ENCODE measurements at places on chromosomes 12 and 14.

GRCh38 chr14:31692376-31692781, 131.2 kb downstream of the NUBPL start:
- DNase-seq: no peak

DNA sequence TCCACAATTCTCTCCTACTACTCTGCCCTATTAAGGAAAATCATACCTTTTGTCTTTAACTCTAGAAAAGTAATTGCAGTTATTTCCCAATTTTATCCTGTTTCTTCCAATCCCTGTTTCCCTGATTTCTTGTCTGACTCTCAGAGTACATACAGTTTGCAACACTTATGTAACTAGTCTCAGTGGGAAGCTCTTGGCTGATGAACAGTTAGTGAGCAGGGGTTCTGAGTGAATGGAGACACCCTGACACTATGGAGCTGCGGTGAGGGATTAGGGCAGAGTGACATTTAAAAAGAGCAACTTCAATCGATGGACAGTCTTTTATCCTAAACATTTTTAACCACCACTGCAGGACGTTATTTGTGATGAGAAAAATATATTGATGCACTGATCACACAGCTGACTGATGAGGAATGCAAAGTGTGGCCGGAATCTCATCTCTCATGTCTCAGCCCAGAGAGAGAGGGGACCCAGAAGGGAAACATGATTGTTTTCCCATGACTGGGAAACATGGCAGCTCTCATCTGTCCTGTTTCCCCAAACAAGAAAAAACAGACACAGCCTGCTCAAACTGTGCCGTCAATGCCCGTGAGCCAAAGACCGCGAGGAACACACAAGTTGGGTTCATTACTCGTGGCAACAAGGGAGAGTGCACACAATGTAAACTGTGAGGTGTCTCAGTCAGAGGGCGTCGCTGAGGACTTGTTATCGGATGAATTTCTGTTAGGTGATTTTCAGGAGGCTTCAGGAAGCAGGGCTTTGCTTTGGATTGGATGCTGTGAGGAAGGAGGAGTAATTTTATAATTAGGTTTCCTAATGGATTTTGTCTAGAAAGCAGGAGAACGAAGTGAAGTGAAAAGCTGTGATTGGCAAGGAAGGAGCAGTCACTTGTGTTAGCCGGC, 5.2 kb upstream of the SLC6A13 start:
- no peak for DNase-seq

DNA sequence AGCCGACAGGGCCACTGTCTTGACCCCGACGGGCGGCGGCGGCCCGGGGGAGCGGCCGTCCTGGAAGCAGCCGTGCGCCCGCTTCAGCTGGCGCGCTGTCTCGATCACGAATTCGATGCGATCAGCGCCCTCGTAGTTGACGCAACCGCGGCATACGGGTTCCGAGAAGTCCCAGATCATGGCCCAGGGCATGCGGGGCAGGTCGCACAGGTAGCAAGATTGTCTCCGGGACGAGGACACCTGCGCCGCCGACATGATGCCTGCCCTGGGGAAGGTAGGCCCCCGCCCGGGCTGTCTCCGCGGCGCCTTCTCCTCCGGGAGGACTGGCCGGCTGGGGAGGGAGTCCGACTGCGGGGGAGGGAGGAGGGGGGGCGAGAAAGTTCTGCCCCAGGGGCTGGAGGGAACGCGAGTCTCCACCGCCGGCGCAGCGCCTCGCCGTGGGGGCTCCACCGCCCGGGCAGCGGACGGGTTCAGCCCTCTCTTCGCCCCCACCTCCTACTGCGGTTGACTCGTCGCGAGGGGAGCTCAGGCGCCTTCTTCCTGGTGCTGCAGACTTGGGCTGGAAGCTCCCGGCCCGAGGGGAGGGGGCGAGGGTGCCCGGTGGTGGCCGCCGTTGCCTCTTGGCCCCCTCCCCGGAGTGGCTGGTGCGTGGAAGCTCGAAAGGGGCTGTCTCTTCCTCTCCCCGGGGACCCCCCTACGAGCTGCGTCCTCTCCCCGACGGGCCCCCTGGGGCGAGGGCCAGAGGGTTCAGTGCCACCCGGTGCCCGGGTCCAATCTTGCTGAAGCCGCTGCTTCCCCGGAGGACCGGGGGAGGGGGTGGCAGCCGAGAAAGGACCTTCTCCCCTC, 747 bp downstream of the IRF2BPL start:
- DNase-seq: peak; percentile 55

- no peak for DNase-seq
Observed at GRCh38 chr12:75207338-75208083, 2.1 kb downstream of the KCNC2 start.

DNA sequence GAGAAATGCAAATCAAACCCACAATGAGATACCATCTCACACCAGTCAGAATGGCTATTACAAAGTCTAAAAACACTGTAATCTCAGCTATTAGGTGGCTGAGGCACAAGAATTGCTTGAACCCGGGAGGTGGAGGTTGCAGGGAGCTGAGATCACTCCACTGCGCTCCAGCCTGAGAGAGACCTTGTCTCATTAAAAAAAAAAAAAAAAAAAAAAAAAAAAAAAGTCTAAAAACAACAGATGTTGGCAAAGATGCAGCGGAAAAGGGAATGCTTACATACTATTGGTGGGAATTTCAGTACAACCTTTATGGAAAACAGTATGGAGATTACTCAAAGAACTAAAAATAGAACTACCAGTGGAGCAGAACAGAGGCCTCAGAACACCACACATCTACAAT, 19.0 kb upstream of the ATF7 start:
- no peak for DNase-seq

GRCh38 chr14:32492457-32492856, 163.4 kb downstream of the AKAP6 start:
- no peak for DNase-seq

GRCh38 chr12:22333713-22334409, 646 bp downstream of the ST8SIA1 start:
- no peak for DNase-seq

- no peak for DNase-seq
Observed at GRCh38 chr12:40011775-40012129, 94.1 kb downstream of the SLC2A13 start.

DNA sequence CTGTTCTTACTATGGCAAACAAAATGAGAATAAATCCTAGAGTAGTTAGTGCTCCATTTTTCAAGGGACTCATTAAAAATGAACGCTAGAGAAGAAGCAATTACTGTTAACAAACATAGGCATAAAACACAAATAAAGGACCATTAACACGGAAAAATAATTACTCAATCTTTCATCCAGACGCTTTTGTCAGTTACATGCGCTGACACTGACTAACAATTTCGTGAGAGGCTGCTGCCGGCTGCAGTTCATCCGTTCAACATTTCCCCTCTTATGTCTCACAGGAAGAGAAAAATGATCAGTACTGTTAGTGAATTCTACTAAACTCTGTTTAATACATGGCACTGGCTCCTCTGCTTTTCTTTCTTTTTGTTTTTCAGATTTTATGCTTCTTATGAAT, 472.7 kb upstream of the FLRT2 start:
- no peak for DNase-seq

GRCh38 chr12:64058541-64059265, 163.4 kb downstream of the KICS2 start:
- no peak for DNase-seq

DNA sequence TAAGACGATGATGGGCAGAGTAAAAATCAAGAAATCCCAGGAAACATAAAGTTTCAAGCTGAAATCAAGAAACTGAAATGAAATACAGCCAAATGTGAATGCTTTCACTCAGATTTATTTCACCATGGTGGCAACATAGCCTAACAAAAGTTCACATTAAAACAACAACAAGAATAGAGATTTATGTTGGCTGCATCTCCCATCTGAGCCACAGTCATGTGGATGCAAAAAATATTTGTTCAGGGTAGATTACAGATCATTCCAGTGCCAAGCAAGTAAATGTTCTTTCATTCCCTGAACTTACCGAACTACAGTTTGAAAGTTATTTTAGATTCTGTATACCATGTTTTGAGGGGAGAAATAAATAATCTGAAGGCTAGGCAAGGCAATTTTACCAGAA, 159.9 kb upstream of the TMTC1 start:
- no peak for DNase-seq

- DNase-seq: no peak
Observed at GRCh38 chr12:94333396-94333795, 126.3 kb downstream of the CEP83 start.

GRCh38 chr12:2295941-2296461, 243.2 kb downstream of the CACNA1C start:
- no peak for DNase-seq

- peak; percentile 94 for DNase-seq
Observed at GRCh38 chr12:56193025-56193578, 3.8 kb upstream of the SMARCC2 start.

GRCh38 chr12:82866227-82866775, 179.6 kb downstream of the TMTC2 start:
- no peak for DNase-seq

DNA sequence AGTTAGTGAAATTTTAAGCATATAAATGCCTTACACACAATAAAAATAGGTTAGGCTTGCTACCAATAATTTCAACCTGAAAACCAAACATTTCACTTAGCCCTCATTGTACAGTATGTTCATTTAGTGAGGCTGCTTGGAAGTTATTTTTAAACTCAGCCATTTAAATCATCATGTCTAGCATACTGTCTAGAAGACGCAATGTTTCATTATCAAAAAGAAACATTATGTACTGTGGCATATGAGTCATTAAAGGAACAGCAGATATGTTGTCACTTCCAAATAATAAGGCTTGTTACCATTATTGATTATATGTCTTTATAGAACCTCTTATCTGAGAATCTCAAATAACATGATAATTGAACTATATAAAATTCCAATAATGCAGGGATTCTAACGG, 304.7 kb downstream of the RMST start:
- no peak for DNase-seq

DNA sequence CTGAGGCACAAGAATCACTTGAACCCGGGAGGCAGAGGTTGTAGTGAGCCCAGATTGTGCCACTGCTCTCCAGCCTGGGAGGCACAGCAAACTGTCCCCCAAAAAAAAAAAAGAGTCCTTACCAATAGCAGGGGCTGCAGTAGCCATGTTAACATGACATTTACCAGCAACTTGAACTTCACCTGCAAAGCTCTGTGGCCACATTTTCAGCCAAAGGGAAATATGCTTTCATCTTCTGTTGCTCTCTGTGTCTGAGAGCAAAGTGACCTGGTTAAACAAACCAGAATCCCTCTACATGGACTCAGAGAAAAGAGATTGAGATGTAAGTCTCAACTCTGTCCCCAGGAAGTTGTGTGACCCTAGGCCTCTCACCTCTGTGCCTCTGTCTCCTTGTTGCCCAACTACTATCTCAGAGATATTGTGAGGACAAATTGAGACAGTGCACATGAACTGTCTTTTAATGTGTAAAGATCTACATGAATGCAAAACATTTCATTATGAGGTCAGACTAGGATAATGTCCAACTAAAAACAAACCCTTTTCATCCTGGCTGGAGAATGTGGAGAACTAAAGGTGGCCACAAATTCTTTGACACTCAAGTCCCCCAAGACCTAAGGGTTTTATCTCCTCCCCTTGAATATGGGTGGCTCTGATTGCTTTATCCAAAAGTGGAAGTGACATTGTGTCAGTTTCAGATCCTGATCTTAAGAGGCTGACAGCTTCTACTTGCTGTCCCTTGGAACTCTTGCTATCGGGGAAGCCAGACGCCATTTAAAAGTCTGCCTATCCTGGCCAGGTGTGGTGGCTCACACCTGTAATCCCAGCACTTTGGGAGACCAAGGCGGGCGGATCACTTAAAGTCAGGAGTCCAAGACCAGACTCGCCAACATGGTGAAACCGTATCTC, 24.7 kb upstream of the P2RX4 start:
- DNase-seq: no peak

- no peak for DNase-seq
Observed at GRCh38 chr14:72808564-72808963, 85.3 kb downstream of the DPF3 start.

GRCh38 chr14:31954991-31955390, 122.1 kb upstream of the ARHGAP5 start:
- DNase-seq: no peak

GRCh38 chr14:20219033-20219432, 4.5 kb upstream of the OR11H6 start:
- no peak for DNase-seq

GRCh38 chr14:68774771-68775613, 17.9 kb downstream of the ZFP36L1 start:
- no peak for DNase-seq

DNA sequence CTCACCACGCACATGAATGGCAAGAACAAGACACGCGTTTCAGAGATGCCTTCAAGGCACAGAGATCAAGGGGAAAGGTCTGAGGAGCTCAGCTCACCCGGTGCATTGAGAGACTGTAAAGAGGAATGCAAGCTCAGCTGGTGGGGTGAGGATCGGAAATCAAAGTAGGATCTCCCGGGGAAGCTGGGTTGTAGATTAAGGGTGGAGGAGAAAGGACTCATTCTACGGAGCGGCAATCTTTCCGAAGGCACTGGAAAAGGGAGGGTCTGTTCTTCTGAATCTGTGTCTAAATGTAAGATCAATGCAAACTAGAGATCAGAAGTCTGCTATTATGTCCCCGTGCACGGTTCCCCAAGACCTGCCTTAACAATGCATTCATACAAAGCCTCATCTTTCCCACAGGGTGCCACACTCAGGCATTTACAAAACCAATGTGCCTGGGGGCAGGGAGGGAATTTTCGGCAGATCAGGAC, 41.6 kb upstream of the PYGL start:
- no peak for DNase-seq

GRCh38 chr12:2386566-2386965, 333.8 kb downstream of the CACNA1C start:
- DNase-seq: no peak

DNA sequence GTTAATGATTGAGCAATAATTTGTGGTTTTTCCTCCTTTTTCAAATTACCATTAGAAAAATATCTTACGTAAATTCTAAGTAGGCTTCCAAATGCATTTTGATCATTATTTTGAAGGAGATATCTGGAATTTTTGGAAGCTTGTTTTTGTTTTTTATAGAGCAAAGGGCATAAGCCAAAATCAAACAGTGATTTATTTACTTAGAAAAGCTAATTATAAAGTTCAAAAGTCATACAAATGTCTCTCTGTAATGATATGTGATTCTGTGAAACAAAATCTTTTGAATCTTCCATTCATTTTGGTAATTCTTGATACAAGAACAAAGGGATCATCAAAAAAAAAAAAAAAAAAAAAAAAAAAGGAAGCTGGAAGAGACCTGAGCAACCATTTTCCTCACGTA, 416.8 kb downstream of the ETNK1 start:
- no peak for DNase-seq

DNA sequence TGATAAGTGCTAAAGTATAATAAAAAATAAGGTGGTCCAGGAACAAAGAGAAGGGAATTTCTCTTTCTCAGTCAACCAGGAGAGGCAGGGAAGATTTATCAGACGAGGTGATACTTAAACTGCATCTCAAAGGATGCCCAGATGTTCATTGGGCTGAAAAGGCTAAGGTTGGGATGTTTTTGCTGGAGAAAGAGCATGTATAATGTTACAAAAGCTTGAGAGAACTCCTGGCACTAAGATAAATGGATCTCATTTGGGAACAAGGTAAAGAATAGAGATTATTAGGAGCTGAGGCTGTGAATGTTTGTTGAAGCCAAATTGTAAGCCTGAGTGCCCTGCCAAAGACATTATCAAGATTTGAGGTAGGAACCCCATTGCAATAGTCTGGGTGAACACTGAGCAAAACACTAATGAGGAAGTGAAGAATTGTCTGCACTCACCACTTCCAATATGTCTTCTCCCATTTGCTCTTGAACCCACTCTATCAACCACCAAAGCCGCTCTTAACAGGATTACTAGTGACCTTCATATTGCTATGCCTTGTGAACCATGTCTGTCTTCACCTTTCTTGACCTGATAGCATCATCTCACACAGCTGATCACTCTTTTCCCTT, 149.0 kb upstream of the ARID2 start:
- DNase-seq: no peak

All from hematopoietic multipotent progenitor cell treated with erythropoietin and hydrocortisone succinate and interleukin-3 and kit ligand, for 8 days (in vitro differentiated cells).